ENCODE measurements at places on chromosomes 2 and 18.
A peak's percentile ranks its signal among the peaks of the same experiment; 100 is the strongest.

DNA sequence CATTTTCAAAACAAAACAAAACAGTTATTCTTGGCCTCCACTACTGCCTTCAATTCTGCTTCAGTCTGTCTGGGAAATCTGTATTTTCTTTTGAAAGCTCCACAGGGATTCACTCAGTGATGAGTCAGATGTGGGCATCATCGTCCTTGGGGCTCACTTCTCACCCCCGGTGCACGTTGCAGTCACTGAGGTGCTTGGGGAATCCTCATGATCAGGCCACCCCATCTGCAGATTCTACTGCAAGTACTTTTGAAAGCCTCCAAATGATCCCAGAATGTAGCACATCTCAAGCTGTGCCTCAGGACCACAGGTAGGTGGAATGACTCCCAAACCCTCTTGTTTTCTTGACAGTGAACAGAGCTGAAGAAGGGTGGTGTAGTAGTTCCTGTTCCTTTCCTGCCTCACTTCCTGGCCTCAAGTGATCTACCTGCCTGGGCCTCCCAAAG lies 34.3 kb downstream of the LPIN2 start:
- DNase-seq: no peak

DNA sequence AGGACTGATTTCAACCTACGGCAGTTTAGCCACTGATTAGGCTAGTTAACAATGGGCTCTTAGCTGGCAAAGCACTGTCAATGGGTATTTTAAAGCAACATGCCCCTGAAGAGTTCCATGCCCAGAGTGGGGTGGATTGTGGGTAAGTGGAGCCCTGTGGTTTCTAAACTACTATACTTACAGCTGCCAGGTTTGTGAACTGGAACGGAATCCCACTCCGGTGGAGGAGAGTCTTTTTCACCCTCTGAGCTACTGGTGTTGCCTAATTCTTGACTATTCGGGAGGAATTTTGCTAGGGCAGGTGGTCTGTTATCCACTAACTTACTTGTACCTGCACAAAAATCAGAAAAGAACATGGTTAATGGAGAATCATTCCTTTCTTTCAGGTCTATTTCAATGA lies 52.6 kb downstream of the ZAP70 start:
- DNase-seq: no peak

DNA sequence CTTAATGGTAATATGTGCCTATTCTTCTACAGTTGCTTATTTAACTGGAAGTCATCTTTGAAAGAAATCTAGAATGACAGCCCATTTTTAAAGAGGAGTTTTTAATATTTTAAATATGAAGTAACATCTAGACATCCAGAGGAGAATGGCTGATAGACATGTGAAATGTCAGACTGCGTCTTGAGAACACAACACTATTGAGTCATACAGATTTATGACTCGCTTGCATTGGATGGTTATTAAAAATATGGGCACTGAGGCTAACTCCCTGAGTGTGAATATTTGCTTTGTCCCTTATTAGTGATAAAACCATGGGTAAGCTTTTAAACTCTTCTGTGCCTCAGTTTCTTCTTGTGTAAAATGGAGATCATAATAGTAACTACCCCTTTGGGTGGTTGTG lies 22.9 kb downstream of the TDRD15 start:
- DNase-seq: no peak

DNA sequence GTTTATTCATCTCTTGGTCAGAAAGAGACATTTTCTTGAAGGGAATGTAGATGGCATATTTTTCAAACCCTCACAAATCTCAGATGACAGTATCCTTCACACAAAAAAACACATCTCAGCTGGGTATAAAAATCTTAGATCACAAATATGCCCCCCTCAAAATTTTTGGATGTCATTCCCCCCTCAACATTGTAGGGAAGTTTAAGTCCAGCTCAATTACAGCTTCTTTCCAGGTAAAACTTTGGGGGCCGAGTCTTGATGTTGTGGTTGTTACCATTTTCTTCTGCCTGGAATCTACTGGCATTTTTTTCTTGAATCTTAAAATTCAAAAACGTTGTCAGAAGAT lies 46.1 kb downstream of the HDAC4 start:
- no peak for DNase-seq

DNA sequence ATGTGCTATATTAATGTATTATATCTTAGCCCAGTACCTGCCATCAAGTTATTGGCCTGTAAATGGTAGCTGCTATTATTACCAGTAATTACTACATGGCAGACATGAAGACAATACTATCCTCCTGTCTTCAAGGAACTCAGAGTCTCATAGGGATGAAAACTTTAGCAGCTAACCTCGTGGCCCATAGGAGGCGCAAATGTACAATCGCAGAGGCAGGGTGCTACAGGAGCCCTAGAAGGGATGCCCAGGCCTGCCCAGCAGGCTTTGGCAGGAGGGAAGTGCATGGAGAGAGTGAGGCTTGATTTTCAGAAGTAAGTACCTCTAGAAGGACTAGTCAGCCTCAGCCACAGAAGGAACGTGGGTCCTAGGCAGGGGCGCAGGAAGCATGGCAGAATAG lies 44.7 kb upstream of the KIDINS220 start:
- DNase-seq: no peak

DNA sequence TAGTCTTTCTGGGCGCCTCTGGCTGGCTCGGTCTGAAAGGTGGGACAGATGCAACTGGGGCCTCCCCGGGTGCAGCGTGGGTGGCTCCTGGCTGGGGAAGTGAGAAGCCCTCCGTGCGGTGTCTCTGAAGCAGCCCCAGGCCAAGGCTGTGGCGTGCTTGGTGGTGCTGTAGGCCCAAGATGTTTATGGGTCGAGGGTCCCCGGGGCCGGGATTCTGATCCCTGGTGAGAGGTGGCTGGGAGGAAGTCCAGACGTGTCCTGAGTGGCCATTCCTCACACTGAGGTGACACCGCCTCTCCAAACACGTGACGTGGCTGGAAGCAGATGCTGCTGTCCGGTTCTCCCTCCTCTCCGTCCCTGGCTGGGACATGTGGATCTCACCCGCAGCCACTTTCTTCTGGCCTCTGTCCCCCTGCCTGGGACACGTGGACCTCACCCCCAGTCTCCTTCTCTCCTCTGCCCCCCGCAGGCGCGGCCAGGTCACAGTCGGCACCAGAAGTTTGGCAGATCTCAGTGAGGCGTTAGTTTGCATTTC lies 12.6 kb downstream of the RTP5 start:
- peak; percentile 35 for DNase-seq

GRCh38 chr2:181457741-181458425 lies 697 bp downstream of the ITGA4 start:
- peak; percentile 60 for DNase-seq

- DNase-seq: no peak
Measured at GRCh38 chr2:88892788-88893187, 201.3 kb downstream of the RPIA start.

GRCh38 chr2:240300261-240300821 lies 135.1 kb upstream of the GPC1 start:
- DNase-seq: no peak

- DNase-seq: no peak
Measured at GRCh38 chr2:145494441-145494840, 974.5 kb upstream of the ZEB2 start.

DNA sequence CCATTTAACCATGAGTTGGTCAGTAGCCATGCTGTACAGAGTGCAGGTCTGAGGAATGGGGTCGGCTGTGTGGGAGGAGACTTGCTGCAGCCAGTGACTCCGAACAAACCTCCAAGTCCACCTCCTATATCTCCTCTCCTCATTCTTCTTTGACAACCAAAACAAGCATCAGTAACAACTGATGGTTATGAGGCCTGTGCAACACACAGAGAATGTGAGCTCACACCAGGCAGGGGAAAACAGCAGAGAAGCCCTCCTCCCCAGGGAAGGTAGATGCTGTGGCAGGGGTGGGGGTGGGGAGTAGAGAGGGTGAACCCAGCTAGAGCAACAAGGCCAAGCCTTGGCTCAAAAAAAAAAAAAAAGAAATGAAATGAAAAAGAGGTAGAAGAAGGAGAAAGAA lies 12.3 kb upstream of the CNGA3 start:
- no peak for DNase-seq

DNA sequence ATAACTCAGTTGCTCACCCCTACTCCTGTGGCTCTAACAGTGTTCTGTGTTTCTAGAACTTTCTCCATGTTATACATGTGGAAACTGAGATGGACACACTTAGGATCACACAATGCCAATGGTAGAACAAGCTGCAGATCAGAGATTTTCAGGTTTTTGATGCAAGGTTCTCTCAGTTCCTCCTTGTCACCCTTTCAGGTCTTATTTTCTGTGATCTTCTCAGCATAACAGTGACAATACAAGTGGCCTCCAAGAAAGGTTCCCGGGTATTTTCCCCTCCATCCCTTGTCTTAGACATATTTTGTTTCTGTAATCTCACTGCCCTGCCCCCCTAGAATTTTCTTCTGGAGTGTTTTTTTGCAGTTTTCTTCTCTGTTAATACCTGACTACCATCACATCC lies 6.2 kb upstream of the MGAT5 start:
- no peak for DNase-seq

- no peak for DNase-seq
Measured at GRCh38 chr2:20104900-20105545, 53.6 kb upstream of the LAPTM4A start.

DNA sequence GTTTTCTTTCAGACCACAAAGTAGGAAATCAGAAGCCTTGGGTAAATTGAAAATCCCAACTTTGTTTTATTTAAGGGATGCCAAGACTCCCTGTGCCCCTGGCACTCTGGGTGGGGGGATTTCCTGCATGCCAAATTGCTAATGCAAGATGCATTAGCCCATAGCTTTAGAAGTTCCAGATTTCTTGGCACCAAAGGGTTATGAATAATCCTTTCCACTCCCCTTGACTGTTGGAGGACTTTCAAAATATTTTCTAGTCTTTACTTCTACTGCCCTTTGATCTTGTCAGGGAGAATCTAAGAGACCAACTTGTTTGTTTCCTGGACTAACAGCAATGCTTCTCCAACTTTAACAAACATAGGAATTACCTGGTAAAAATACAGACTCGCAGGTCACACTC lies 81.8 kb upstream of the TGIF1 start:
- DNase-seq: no peak

GRCh38 chr2:182887753-182888415 lies 21.4 kb upstream of the FRZB start:
- DNase-seq: no peak

DNA sequence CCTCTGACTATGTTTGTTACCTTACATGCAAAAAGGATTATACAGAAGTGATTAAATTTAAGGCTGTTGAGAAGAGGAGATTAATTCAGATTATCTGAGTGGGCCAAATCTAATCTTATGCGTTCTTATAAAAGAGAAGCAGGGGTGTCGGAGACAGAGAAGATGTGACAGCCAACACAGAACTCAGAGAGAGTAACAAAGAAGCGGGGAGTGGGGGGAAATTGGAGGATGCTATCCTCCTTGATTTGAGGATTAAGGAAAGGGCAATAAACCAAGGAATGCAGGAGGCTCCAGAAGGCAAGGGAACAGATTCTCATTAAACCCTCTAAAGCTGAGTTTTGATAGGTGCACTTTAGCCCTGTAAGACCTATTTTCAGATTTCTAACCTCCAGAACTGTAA lies 291.3 kb upstream of the REG3G start:
- no peak for DNase-seq

GRCh38 chr2:133139847-133140533 lies 428.3 kb downstream of the NCKAP5 start:
- no peak for DNase-seq

GRCh38 chr18:79343567-79344207 lies 52.0 kb upstream of the NFATC1 start:
- no peak for DNase-seq

GRCh38 chr2:191451116-191451515 lies 205.9 kb downstream of the MYO1B start:
- DNase-seq: no peak

- no peak for DNase-seq
Measured at GRCh38 chr2:220847589-220847988, 724.5 kb downstream of the EPHA4 start.

GRCh38 chr2:215811003-215811402 lies 202.3 kb downstream of the MREG start:
- DNase-seq: no peak

DNA sequence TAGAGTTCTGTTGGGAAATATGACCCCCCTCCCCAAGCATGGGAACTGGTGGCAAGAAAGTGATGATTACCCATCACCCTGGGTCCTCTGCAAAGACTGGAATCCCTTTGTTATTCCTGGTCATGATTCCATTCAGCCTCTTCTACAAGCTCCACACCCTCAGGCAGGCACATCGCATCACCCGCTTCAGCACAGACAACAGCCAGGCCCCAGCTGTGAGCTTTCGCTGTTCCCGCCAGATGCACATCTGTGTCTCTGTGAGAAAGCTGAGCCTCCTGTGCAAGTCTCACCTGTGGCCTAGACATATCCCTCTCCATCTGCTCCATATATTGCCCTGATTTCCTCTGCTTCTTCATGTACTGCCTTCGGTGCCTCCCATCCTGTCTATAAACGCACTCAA lies 368.0 kb upstream of the RAB6C start:
- DNase-seq: no peak

- no peak for DNase-seq
Measured at GRCh38 chr18:10797896-10798295, 272.1 kb downstream of the NAPG start.

- no peak for DNase-seq
Measured at GRCh38 chr2:7670905-7671641, 753.9 kb downstream of the RNF144A start.

GRCh38 chr2:18267501-18267900 lies 293.0 kb downstream of the RDH14 start:
- no peak for DNase-seq

DNA sequence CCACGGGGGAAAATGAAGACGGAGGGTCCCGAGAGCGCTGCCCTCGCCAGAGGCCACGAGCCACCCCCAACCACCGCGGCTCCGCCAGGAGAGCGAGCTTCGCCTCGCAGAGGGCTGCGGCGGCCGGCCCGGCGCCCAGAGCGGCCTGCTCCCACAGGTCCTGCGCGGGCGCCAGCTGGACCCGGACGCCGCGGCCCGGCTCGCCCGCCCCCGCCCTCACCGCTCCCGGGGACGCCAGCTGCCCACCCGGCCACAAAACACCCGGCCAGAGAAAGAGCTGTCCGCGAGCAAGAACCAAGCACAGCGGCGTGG lies 709 bp downstream of the PTPN2 start:
- no peak for DNase-seq

DNA sequence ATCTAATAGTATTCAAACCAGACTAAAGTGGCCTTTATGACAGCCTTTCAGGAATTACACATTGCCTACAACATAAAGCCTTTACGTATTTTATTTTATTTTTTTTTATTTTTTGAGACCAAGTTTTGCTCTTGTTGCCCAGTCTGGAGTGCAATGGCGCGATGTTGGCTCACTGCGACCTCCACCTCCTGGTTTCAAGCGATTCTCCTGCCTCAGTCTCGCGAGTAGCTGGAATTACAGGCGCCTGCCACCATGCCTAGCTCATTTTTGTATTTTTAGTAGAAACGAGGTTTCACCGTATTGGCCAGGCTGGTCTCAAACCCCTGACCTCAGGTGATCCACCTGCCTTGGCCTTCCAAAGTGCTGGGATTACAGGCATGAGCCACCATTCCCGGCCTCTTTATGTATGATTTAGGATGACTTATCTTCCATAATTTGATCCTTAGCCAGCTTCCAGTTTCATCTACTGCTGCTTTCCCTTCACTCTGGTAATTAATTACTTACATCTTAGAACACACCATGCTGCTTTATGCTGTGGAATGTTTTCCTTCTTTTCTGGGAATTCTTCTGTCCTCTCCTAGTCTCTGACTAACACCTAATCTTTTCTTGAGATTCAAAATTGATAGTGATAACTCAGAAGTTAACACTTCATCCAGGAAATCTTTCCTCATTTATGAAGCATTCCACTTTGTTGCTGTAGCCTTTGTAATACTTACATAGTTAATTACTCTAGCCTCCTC lies 2.6 kb downstream of the USP14 start:
- DNase-seq: no peak
